Dermis blood vessel endothelial cell (primary cell): ENCODE measurements at places on chromosomes 11 and 22. TPM values are rescaled to one million over a fixed set of nuclear protein-coding genes. Genes with fewer than 3 reads are reported as not detected.

The OR10D3 gene
- total RNA-seq, result not detected in 2 replicates

The OR52N4 gene
- total RNA-seq, result 0.17 TPM in 1 of 2 replicates, not detected in the other

The RASSF10 gene
- total RNA-seq, result 1.4 and 5.1 TPM in 2 replicates

The C22orf31 gene
- not detected in 2 replicates for total RNA-seq

The SPDYC gene
- not detected in 2 replicates for total RNA-seq

The E2F8 gene
- 1.0 and 3.4 TPM in 2 replicates for total RNA-seq

The B4GALNT4 gene
- total RNA-seq, result 0.42 and 5.6 TPM in 2 replicates

The ASRGL1 gene
- 27.4 and 40.3 TPM in 2 replicates for total RNA-seq

The CSNK1E gene
- 127 and 141 TPM in 2 replicates for total RNA-seq

The SNX32 gene
- total RNA-seq, result 0.17 and 0.33 TPM in 2 replicates

The PGA3 gene
- total RNA-seq, result not detected in 2 replicates

The UNC93B1 gene
- 21.1 and 23.3 TPM in 2 replicates for total RNA-seq

The ZBTB16 gene
- total RNA-seq, result 23.1 and 34.7 TPM in 2 replicates

The TRIM21 gene
- 34.9 and 44.2 TPM in 2 replicates for total RNA-seq

The CST6 gene
- 0.17 and 0.60 TPM in 2 replicates for total RNA-seq

The EFCAB6 gene
- under 0.01 and 0.33 TPM in 2 replicates for total RNA-seq

The TRIM49D1 gene
- 0.17 TPM in 1 of 2 replicates, not detected in the other for total RNA-seq

The SERHL2 gene
- total RNA-seq, result 3.0 and 3.1 TPM in 2 replicates

The SCN4B gene
- 0.09 TPM in 1 of 2 replicates, not detected in the other for total RNA-seq

The C11orf87 gene
- total RNA-seq, result not detected in 2 replicates

The SAC3D1 gene
- 12.4 and 16.0 TPM in 2 replicates for total RNA-seq

The OR8D4 gene
- not detected in 2 replicates for total RNA-seq

The CPSF7 gene
- 16.7 and 22.2 TPM in 2 replicates for total RNA-seq

The OR52E8 gene
- not detected in 2 replicates for total RNA-seq

The CCDC116 gene
- 0.17 and 0.28 TPM in 2 replicates for total RNA-seq

The PRR33 gene
- total RNA-seq, result not detected in 2 replicates

The FGF3 gene
- total RNA-seq, result not detected in 2 replicates

The SLC22A9 gene
- total RNA-seq, result not detected in 2 replicates

The CALCA gene
- total RNA-seq, result not detected in 2 replicates

The CARD16 gene
- total RNA-seq, result 70.3 and 86.3 TPM in 2 replicates
